NCI-H82 (cell line): ENCODE measurements at places on chromosomes 3 and 15.

DNA sequence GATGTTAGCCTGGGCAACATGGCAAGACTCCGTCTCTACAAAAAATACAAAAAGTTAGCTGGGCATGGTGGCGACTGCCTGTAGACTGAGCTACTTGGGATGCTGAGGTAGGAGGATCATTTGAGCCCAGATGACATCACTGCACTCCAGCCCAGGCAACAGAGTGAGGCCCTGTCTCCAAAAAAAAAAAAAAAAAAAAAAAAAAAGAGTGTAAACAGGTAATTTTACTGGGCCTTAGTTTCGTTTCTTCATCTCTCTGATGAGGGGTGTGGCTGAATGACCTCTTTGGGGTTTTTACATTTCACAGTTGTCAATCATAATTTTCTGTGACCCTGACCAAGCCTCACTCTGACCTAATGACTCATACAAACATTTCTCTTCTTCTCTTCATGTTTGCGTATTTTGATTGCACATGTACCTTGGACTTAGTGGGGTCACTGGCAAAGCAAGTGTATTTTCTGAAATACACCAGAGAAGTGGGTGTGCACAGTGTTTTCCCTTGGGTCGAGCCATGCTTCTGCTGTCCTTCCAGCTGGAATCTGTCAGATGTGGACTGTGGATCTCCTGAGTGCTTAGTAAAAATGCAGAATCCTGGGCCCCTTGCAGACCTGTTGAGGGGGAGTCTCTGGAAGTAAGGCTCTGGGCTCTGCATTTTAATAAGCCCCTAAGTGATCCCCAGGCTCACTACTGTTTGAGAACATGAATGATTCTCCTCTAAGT is 140.5 kb downstream of the FNDC3B start:
- DNase-seq = no peak

GRCh38 chr15:62071711-62072308 is 5.0 kb downstream of the C2CD4A start:
- DNase-seq = peak; percentile 54

- DNase-seq = no peak
Measured at GRCh38 chr15:100201376-100202280, 140.1 kb downstream of the ADAMTS17 start.

DNA sequence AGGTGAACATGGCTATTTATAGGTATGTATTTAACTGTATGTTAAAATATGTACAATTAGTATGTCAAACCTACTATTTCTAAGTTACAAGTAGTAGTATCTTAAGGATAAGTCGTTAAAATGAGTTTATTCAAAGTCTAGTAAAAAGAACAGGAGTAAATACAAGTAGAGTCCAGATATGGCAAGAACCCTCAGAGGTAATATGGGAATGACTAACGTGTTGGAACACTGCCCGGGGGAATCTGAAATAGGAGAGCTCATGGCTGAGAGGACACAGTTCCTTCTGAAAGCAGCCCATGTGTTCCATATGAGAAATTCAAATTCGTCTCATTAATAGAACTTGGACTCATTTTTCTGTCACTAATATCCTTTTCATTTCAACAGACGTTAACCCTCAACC is 158.8 kb downstream of the CLSTN2 start:
- peak; percentile 41 for DNase-seq

DNA sequence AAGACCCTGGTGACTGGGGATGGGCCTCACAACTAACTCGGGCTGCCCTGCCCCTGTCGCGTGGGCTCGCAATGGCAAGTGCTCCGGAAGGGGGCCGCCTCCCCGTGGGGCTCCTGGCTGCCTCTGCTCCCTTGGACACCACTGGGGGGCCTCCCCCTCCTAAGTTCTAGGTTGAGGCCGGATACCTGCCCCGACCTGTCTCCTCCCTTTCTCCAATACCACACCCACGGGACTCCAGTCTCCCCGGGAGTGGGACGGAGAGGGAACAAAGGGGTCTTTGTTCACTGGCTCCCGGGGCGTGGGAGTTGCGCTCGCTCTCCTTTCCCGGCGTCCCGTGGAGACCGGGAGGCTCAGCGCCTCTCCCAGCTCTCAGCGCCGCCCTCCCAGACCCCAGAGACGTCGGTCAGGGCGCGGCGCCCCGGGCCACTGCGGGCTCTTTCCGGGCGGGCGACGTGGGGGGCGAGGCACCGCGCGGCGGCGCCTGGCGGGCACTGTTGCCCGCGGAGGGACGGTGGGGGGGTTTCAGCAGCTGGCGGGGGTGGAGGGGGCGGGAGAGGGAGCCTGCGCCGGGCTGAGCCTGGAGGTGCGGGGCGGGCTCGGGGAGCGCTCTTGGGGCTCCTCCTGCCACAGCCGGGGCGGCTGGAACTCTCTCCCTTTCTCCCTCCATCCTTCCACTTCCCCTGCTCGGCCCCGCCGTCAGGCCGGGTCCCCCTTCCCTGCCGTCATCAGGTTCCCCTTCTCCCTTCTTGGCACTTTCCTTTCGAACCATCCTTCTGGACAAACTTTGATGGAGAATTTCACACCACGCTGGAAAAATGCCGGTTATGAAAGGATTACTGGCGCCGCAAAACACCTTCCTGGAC is at the start of gene KCNH8:
KCNH8 (plus strand) TSS at position 606 of the 863 bp plus-strand sequence; CDS start at position 816, 210 bp downstream.
- peak; percentile 52 for DNase-seq

GRCh38 chr3:1356101-1356500 is 263.3 kb downstream of the CNTN6 start:
- no peak for DNase-seq

- no peak for DNase-seq
Measured at GRCh38 chr3:182349951-182350517, 443.3 kb upstream of the ATP11B start.

- DNase-seq = no peak
Measured at GRCh38 chr3:15015456-15015855, 49.7 kb downstream of the MRPS25 start.

DNA sequence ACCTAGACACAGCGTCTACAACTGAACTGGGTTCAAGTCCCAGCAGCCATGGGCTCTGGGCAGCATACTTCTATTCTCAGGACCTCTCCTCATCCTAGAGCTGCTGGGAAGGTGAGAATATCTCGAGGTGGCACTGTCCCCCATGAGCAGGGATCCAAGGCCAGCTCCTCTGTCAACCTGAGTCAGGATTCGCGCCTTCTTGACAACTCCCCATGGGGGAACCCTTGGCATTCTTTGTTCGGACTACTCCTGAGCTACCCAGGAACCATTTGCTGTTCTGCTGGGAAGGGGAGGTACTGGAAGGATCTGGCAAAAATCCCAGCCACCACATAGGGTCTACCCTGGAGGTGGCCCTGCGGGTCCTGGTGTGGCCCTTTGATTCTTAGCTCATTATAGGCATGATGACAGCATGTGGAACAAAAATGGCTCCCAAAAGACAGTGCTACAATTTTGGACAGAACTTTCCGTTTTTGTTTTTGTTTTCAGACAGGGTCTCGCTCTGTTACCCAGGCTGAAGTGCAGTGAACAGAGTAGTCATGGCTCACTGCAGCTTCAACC is 22.3 kb downstream of the PLXNB1 start:
- no peak for DNase-seq

DNA sequence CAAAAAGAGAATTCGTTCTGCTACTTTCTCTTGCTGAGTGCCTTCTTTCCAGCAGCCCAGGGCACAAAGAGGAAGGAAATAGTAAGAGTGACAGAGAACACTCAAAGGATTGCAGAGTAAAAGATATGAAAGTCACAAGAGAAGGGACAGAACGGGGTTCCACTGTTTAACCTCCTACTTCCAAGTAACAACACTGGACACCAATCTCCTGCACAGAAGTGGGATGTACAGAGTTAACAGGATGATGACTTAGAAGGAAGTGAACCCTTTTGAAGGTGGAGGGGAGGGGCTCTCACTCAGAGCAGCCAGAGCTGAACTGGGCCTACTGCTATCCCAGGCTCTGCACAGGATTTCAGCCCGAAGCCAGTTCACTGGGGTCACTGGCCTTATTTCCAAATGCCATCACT is 130.1 kb upstream of the PRICKLE2 start:
- DNase-seq = peak; percentile 53

DNA sequence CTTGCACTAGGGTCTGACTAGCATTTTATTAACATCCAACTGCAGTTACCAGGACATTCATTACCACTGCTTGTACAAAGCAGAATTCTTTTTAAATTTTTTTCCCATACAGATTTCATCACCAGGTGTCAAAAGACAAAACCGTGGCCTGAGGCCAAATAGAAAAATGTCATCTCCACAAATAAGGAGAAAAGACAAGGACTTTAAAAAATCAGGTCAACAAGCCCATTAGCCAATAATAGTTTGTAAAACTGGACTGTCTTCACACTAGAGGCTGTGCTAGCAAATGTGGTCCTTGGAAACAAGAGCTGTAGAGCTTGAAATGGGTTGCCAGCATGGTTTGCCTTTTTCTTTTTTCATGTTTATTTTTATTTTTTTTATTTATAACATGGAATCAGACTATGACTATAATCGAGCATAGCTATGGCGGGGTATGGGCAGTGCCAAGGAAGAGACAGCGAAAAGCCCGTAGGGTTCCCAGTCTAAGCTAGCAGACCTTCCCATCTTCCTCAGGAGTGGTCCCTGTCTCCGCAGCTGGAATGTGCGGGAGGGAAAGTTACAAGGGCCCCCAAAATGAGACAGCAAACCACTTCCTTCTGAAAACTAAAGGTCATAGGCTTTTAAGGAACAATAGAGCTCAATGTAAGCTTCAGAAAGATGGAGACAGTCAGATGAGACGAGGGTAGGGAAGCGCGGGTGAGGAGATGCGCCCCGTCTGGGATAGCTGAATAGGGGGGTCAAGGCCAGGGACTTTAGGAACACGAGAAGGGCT is 1.5 kb downstream of the PTPN9 start:
- DNase-seq = no peak

DNA sequence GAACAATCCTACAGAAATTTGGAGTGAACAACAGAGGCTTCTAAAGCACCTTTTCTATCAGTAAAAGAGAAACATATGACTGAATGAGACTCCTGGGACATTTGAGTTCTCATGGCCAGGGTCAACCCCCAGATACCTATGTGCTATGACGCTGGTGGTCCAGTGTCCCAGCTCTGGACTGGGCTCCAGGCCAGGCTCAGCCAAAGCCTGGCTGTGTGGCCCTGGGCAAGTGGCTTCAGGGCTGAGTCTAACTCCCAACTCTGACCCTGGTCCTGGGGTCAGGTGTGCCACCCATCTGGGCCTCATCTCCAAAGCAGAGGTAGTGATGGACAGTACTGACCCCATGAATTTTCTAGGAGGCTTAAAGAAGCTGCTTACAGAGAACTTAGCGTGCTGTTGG is 147.8 kb downstream of the FBLN2 start:
- DNase-seq = no peak

- DNase-seq = no peak
Measured at GRCh38 chr15:54820811-54821210, 375.9 kb downstream of the RSL24D1 start.

- DNase-seq = no peak
Measured at GRCh38 chr3:66431494-66431893, 69.3 kb downstream of the LRIG1 start.

DNA sequence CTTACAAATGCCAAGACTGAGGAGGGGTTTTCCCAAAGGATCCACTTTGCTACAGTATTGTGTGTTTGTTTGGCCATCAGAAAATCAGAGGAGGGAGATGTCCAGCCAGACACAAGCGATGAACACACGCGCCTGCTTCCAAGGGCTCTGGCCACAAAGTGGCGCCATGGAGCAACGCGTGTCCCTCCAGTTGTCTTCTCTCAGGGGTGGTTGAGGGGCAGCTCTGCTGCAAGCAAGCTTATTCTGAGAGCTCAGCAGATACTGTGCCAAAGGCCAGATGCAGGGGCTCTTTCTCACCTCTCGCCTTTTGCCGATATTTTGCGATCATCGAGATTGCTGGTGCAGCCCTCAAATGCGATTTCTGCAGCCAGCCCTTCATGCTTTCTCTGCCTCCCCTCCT is 88.9 kb upstream of the OSBPL11 start:
- DNase-seq = peak; percentile 50

GRCh38 chr3:146077181-146077580 is 83.8 kb downstream of the PLOD2 start:
- DNase-seq = no peak

GRCh38 chr3:120355486-120355885 is 6.3 kb upstream of the LRRC58 start:
- no peak for DNase-seq

DNA sequence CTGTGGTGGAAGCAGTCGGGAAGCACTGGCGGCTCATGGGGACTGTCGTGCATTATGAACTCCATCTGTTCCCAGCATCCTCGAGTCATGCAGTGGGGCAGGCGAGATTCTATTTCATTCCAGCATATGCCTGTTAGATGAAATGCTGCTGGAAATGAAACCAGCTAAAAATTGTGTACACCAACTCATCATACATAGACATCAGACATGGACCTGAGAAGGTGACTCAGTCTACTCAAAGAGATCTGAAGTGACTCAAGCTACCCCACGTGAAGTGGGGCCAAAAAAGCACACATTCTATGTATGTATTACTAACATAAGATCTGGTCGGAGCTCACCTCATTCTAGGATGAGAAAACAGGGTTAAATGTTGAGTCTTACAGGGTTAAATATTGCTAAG is 47.5 kb upstream of the FAM98B start:
- no peak for DNase-seq

- DNase-seq = no peak
Measured at GRCh38 chr3:147415286-147415685, 6.1 kb downstream of the ZIC1 start.

DNA sequence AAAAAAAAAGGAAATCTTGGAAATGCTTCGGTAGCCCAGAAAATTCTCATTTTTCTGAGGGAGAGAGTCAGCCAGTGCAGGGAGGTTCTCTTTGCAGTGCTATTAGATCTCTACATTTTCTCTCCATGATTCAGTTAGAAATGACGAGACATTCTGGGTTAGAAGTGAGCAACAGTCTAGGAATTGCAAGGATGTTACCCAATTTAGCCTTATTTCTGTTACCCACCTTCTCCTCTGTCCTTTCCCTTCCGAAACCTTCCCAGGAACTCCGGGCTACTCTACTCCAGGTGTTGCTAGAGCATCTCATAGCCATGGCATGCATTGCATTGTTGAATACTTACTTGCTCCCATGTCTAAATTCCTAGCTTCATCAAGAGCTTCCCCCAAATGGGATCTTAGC is 106.8 kb downstream of the EDEM1 start:
- DNase-seq = no peak

DNA sequence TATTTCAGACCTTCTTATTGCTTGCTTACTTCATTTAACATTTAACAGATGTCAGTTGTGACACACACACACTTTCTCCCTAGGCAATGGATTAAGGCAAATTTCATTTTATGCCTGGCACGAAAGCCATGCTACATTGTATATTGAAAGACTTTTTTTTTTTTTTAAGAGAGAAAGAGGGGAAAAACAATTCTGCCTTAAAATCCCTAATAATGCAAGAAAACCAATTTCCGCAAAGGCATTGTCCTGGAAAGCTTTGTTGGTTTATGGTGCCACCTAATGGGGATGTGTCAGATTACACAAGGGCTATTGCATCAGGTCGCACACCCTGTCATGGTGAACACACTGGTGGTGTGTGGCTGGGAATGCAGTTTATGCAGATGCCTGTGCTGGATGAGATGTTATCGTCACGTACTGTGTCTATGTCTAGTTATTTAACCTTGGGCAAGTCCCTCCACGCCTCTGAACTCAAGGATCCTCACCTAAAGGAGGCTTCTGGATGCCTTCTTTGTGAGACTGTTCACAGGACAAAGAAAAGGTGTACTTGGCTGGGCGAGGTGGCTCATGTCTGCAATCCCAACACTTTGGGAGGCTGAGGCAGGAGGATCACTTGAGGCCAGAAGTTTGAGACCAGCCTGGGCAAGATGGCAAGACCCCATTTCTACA is 37.3 kb upstream of the RFTN1 start:
- DNase-seq = peak; percentile 81

GRCh38 chr3:55721716-55722484 is 234.8 kb upstream of the WNT5A start:
- peak; percentile 36 for DNase-seq
